ENCODE measurements at places on chromosomes 3 and 15.

DNA sequence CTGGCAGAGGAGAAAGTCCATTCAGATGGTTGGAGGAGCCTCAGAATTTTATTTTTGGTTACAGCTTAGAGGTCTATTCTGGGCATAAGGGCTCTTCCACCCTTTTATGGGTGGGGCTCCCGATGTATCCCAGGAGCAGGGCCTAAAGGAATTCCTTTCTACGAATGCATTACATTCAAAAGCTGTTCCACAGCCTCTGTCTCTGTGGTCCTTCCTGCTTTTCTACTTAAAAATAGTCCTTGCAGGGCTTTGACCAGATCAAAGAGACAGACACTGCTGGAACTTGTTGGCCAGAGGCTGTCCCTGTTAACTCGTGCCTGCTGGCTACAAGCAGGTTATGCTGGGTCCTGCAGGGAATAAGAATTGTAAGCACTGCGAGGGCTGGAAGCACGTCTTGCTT, 14.4 kb upstream of the NOX5 start:
- DNase-seq, result no peak

DNA sequence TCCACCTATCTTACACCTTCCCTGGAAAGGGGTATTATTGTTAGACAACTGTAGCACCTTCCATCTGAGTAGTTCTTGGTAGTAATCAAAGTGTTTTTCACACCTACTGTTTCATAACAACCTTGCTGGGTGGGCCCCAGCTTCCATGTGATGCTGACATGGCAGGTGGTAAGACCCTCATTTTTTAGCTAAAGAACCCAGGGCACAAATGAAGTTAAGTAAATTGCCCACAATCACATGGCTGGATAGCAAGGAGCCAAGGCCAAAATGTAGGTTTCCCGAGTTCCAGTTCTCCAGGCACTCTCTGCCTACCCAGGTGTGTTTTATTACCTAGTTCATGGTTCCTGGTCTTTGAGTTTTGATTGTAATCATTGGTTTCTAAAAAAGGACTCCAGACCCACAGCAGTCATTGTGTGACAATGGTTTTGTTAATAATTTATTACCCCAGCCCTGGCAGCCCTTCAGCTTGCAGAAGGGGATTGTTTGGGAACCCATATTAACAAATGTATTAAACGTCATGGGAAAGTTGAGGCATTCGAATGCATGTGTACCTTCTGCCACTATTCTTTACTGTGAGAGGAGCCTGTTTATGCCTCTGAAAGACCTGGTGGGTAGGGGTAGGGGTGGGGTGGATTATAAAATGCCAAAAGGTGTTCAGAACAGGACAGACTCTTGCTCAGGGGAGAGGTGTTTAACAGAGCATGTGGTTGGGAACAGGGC, 222.2 kb upstream of the BHLHE40 start:
- no peak for DNase-seq

DNA sequence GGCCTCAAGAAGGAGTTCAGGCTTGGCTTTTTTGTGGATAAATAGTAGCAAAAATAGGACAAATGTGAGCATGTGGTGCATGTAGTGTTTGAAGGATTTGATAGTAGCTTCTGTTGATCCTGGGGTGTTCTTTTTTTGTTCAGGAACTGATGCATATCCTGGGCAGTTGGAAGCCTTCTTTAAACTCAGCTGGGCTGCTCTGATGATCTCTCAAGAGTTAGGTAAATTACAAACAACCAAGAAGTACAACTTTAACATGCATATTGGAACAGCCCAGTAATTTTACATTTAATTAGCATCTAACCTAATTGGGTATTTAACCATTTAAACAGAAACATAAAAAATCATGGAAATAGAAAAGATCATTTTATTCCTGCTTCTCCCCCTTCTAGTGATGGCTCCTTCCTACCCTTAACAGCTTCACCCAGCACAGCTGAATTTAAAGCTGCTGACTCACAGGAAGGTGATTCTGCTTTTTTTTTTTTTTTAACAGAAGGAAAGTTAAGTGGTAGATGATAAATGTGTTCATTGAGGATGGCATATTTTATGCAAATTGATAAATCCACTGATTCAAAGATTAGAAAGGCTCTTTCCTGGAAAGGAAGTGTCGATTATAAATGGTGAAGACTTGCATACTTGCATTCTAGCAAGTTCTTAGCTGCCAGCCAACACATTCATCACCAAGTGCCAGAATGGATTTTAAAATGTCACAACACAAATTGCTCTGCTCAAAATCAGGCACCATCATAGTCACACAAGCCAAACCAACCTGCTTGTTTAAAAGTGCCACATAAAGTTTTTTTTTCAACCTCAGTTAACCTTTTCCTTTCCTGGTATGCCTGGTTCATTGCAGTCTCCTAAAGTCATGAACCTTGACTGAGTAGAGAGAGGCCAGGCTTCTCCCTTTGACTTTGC, 20.0 kb downstream of the SLC35G2 start:
- no peak for DNase-seq

- DNase-seq, result peak; percentile 53
Measured at GRCh38 chr3:161558236-161558635, 61.6 kb downstream of the OTOL1 start.

DNA sequence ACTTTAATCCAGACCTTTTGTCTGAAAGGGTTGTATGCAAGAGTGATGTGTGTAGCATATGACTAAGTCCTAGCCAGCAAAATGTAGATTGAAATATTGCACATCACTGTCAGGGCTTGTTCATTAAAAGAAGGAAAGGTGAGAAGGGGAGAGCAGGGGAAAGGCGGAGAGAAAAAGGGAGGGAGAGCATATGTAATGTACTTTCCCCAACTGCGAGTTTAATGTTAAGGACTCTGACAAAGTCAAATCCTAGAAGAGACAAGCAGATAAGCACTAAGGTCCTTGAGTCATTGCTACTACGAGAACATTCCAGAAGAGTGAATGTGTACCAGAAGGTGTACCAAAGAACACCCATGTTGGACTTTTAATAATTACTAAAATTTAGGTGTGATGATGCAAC, 1336.7 kb downstream of the NSUN3 start:
- DNase-seq, result no peak

GRCh38 chr3:127967316-127967715, 52.3 kb downstream of the KBTBD12 start:
- DNase-seq, result no peak

DNA sequence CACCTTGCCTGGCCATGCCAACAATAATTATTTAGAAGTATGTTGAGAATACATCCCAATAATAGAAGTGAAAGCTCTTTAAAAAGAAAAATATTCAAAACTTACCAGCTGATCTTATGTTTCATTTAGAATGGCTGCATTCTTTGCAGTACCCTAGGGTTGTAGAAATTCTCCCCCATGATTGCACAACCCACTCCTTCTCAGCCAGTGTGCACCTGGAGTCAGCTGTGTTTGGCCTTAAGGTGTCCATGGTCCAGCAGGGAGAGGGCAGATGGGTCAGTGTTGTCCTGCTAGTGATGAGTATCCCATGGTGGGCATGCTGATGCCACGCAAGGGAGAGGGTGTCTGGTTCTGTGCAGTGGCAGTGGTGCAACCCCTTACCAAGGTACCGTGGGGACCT, 117.3 kb downstream of the IGF1R start:
- no peak for DNase-seq

DNA sequence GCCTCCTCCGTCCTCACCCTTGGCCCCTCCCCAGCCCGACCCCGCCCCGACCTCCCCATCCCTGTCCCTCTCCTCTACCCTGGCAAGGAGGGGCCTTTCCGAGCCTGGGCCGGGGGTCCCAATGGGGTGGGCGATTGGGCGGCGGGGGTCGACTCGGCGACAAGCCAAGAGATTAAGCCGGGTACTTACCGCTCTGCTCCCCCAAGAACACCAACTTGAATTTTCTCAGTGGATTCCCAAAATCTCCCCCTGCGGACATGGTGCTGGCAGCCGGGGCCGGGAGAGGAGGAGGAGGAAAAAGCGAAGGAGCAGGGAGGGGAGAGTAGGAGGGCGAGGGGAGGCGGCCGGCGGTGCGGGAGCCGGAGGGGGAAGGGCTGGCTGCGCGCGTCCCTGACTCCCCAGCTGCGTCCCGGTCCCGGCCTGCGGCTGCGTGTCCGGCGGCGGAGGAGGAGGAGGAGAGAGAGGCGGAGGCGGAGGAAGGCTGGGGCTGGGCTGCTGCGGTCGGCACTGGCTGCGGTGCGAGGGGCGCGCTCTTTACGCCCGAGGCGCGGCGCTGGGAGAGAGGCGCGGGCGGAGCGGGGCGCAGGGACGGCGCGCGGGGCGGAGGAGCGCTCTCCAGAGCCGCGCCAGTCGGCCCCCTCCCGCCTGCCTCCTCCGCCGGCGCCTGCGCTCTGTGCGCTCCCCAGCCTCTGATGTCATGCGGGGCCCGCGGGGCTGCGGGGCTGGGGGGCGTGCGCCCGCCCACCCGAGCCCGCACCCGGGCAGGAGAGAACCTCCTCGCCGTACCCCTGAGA, at the start of gene RAB6B:
TSS of gene RAB6B (minus strand) at position 675 of the 794 bp plus-strand sequence. CDS start at position 259, 416 bp downstream.
- DNase-seq, result peak; percentile 35

DNA sequence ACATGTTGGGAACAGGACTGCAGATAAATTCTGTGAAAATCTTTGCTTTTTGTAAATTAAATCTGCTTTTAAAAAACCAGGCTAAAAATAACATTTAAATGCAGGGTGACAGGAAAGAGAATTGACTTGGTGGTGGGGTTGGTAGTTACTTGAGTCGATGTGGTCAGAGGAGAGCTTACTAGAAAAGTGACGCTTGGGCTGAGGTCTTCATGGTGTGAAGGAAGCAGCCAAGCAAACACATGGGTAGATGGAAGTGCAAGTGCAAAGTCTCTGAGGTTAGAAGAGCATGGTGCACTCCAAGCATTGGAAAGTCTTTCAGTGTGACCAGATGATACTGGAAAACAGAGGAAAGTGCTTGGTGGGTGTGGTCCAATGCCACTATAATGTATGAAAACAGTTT, 86.4 kb upstream of the THBS1 start:
- DNase-seq, result no peak

DNA sequence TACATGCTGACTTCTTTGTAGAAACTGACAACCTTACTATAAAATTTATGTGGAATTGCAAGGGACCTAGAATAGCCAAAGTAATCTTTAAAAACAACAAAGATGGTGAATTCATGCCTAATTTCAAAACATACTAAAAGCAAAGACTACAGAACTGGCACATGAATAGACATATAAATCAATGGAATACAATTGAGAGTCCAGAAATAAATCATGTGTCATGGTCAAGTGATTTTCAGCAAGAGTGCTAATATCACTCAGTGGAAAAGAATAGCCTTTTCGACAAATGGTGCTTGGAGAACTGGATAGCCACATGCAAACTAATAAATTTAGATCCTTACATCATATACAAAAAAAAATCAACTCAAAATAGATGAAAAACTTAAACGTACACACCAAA, 8.7 kb downstream of the IMPG2 start:
- DNase-seq, result no peak

GRCh38 chr3:107368654-107369398, 8.4 kb upstream of the CCDC54 start:
- DNase-seq, result no peak

GRCh38 chr3:191966556-191966955, 505.6 kb downstream of the PYDC2 start:
- DNase-seq, result no peak

DNA sequence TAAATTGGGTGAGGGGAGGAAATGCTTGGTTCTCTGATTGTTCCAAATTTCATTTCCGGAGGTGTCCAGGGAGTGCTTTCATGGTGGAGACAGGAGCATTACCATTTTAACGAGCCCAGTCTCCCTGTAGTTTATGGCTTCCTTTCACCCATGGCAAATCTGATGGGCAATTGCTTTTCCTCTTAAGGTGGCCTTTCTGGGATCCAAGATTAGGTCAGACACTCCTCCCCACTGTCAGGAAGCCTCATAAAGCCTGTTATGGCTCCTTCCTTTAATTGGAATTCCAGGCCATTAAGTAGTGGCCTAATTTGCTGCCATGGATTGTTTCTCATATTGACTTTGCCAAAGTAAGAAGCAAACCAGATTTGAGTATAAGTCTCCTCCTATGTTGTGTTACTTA, 157.8 kb downstream of the PDCD6IP start:
- no peak for DNase-seq

- no peak for DNase-seq
Measured at GRCh38 chr3:123353227-123353849, 95.6 kb downstream of the ADCY5 start.

- no peak for DNase-seq
Measured at GRCh38 chr15:26032162-26032846, 169.2 kb upstream of the ATP10A start.

- no peak for DNase-seq
Measured at GRCh38 chr3:18424213-18424728, 868 bp downstream of the SATB1 start.

DNA sequence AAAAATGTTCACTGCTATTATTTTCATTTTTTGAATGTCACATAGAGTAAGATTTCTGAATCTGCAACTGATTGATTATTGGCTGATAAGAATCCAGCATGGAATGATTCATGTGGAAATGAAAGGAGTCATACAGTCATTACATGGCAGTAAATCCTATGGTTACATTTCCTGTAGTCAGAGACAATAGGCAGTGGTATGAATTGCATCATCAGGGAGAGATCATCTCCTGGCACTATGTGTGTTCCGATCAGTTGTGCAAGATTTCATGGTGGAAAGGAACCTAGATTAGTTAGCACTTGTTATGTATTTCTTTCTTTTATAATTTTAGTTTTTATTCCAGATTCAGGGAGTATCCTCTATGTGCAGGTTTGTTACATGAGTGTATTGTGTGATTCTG, 38.8 kb downstream of the SLC12A1 start:
- no peak for DNase-seq

- no peak for DNase-seq
Measured at GRCh38 chr3:57112206-57112605, 51.7 kb downstream of the SPATA12 start.

DNA sequence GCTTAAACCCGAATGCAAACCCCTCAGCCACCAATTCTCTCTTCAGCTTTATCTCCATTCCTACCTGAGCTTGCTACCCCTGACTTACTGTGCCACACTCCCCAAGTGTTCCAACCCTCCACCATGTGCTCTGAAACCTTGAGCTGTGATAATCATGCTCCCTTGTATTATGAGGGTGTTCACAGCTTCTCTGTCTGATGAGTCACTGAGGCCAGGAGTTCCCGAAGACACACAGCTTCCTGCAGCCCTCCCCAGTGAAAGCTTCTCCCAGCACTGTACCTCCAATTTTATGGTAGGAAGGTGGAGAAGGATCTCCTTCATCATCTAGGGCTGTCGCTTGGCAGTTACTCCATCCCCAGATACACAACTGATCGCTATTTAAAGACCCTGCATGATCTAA, 24.9 kb downstream of the STAC start:
- DNase-seq, result no peak

Data from NCI-H2029 (cell line).